Ovary (tissue), 10 donors: ENCODE measurements at places on chromosomes 4 and X. TPM values are rescaled to one million over a fixed set of nuclear protein-coding genes. Genes with fewer than 3 reads are reported as not detected.

FOXR2 gene
- not detected for total RNA-seq

PTPN13 gene
- 56.1 TPM for total RNA-seq

GRCh38 chr4:2792711-2793585 lies at the start of gene SH3BP2:
Gene SH3BP2, plus strand, starts transcription at chr4:2793085. Its CDS starts 27,533 bp downstream, at chr4:2820618.
- peak; percentile 81 for DNase-seq
- H3K36me3 ChIP-seq: no peaks in the 10 kb centered on the region
- peak within 1 kb of the TSS; percentile 48 for H3K27ac ChIP-seq
- peaks cover 11% of the 10 kb centered on the region for H3K4me1 ChIP-seq

ANAPC10 gene
- 13.3 TPM for total RNA-seq

- H3K36me3 ChIP-seq: no peaks in the 10 kb centered on the region
- no peaks in the 10 kb centered on the region for H3K27me3 ChIP-seq
- no peak for DNase-seq
- no peaks in the 10 kb centered on the region for H3K4me1 ChIP-seq
These were observed 9.0 kb downstream of the MPC1L start for GRCh38 chrX:40632199-40632598.

DNA sequence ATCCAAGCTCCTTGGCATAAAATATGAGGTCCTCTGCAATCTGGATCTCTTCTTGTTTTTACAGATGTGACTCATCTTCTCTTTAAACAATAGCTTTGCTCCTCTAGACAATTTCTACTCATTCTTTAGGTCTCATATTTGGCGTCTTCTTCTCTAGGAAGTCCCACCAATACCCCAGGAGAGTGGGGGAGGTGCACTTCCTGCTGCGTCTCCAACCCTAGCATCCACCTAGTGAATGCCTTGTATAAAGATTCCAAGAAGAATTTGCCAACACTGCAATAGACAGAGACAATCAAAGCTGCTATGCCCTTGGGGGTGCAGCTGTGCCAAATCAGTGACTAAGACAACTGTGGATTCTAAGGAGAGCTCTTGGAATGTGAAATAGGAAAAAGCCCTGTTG lies 45.7 kb upstream of the SLC10A7 start:
- no peak for DNase-seq
- H3K36me3 ChIP-seq: no peaks in the 10 kb centered on the region
- no peaks in the 10 kb centered on the region for H3K4me1 ChIP-seq
- no peak overlapping the region for H3K4me3 ChIP-seq
- H3K27me3 ChIP-seq: no peaks in the 10 kb centered on the region
- H3K27ac ChIP-seq: no peak overlapping the region

DNA sequence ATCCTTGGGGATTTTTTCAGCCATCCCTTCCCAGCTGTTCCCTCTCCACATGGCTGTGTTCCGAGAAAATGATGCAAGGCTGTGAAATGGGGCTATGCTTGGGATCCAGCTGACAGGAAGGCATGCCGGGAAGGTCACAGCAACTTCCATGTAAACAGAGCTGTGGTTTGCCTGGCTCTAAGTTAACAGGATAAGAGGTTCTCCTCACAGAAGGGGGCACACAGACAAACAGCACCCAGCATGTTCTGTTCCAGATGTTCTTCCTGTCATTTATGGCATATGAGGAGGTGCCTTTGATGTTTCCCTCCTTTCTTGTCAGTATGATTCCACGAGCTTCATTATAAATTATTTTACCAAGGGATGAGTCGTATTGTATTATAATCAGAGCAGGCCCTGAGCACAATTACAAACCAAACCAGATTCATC lies 220.7 kb downstream of the ANTXR2 start:
- H3K4me1 ChIP-seq: no peaks in the 10 kb centered on the region
- no peak for DNase-seq
- H3K27ac ChIP-seq: no peak overlapping the region
- no peaks in the 10 kb centered on the region for H3K36me3 ChIP-seq
- no peak overlapping the region for H3K4me3 ChIP-seq
- H3K27me3 ChIP-seq: no peaks in the 10 kb centered on the region

SYTL5 gene
- 2.8 TPM for total RNA-seq

AMOT gene
- 4.4 TPM for total RNA-seq

DNA sequence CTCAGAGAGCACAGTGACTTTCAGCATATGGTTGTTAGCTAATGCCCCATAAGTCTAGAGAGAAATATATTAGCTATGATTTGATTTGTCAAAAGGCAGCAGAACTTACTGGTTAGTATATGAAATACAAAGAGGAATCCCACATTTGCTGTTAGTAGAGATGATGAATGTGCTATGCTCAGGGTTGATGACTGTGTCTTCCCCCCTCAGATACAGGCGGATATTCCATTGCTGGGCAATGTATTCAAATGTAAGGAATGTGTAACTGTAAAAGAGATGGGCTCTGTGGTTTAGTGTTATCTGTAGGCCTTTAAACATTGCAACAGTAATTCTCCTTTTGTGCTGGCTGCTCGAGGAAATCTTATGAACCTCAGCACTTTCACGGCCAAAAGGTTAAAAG lies 528.9 kb upstream of the ARX start:
- H3K4me1 ChIP-seq: no peaks in the 10 kb centered on the region
- no peaks in the 10 kb centered on the region for H3K27me3 ChIP-seq
- no peak overlapping the region for H3K27ac ChIP-seq
- H3K36me3 ChIP-seq: no peaks in the 10 kb centered on the region
- no peak overlapping the region for H3K4me3 ChIP-seq

DNA sequence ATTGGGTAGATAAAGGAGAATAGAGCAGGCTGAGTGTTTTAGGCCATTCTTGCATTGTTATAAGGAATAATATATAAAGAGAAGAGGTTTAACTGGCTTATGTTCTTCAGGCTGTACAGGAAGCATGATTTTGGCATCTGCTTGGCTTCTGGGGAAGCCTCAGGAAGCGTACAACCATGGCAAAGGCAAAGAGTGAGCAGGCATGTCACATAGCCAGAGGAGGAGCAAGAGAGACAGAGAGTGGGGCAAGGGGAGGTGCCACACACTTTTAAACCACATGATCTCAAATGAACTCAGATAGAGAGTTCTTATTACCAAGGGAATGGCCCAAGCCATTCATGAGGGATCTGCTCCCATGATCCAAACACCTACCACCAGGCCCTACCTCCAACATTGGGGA lies 4.4 kb upstream of the METTL14 start:
- no peaks in the 10 kb centered on the region for H3K36me3 ChIP-seq
- H3K27ac ChIP-seq: no peak overlapping the region
- H3K4me3 ChIP-seq: no peak overlapping the region
- H3K4me1 ChIP-seq: no peaks in the 10 kb centered on the region
- no peaks in the 10 kb centered on the region for H3K27me3 ChIP-seq
- DNase-seq: no peak

GRCh38 chr4:48665555-48666186 lies 114.4 kb downstream of the FRYL start:
- H3K4me3 ChIP-seq: no peak overlapping the region
- no peak for DNase-seq
- H3K27me3 ChIP-seq: no peaks in the 10 kb centered on the region
- no peaks in the 10 kb centered on the region for H3K4me1 ChIP-seq
- H3K27ac ChIP-seq: no peak overlapping the region

GRCh38 chrX:18981124-18981807 lies 2.6 kb downstream of the PHKA2 start:
- H3K4me3 ChIP-seq: no peak overlapping the region
- no peak overlapping the region for H3K27ac ChIP-seq
- H3K4me1 ChIP-seq: peaks cover 2% of the 10 kb centered on the region
- DNase-seq: no peak

DNA sequence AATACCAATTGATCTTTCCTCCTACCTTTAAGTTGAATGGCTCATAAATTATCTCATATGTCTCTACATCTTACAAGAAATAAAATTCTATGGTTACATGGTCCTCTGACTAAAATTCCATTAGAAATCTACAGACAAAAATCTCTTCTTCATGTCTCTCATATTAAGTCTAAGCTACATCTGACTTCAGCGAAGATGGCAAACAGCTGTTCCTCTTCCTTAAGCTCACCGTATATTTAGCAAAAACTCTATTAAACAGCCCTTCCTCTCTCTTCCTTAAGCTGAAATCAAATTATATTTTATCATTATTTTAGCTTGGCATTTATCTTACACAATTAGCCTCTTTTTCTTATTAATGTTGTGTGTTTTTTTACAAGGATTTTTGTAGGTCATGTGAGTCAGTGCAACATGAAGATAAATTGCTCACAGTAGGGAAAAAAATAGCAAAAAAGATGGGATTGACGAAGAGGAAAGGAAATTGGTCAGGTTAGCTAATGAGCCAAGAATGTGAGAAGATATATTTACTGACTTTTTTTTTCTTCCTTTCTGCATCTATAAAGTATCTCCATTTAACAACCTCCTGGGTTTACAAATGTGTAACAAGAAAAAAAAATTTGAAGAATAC lies 2412.8 kb downstream of the ARAP2 start:
- no peak overlapping the region for H3K27ac ChIP-seq
- no peak overlapping the region for H3K4me3 ChIP-seq
- no peaks in the 10 kb centered on the region for H3K4me1 ChIP-seq

- no peak overlapping the region for H3K4me3 ChIP-seq
- H3K27ac ChIP-seq: no peak overlapping the region
- H3K27me3 ChIP-seq: no peaks in the 10 kb centered on the region
- no peak for DNase-seq
These were observed 60.6 kb downstream of the RPS6KA3 start for GRCh38 chrX:20205927-20206708.

DNA sequence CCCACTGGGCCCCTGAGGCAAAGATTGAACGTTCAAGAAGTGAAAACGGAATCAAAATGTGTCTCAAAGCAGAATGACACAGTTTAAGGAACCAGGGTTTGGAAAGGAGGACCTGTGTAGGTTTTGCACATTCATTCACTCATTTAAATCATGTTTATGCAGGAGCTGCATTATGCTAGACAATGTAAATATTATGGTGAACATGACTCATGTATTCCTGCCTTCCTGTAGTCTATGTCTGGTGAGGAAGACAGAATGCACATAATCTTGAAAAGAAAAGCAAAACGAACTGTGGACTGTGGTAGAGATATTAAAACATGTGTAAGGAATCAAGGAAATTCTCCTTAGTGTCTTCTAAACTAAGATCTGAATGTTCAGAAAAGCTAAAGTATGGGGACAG lies 311.8 kb upstream of the SMIM31 start:
- H3K27me3 ChIP-seq: no peaks in the 10 kb centered on the region
- no peaks in the 10 kb centered on the region for H3K36me3 ChIP-seq
- H3K27ac ChIP-seq: no peak overlapping the region
- no peak overlapping the region for H3K4me3 ChIP-seq
- H3K4me1 ChIP-seq: no peaks in the 10 kb centered on the region
- no peak for DNase-seq

RASGEF1B gene
- total RNA-seq: 14.4 TPM

DNA sequence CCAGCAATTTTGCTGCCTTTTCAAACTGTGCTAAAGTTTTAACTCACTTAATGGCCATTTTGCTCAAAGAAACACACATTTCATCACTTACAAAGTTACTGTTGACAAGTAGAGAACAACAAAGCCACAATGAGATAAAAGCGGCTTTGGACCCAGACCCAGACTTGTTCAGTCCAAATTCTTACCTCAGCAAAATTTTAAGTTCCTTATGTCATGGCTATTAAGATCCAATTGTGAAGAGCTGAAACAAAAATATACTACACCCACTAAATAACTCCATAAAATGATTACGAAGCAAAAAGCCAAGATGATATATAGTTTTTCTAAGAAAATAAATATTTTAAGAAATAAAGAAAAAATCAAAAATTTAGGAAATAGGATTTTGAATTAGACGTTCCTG lies 137.0 kb upstream of the INPP4B start:
- no peak overlapping the region for H3K4me3 ChIP-seq
- H3K4me1 ChIP-seq: no peaks in the 10 kb centered on the region
- H3K27me3 ChIP-seq: no peaks in the 10 kb centered on the region
- no peak for DNase-seq

PAGE2B gene
- not detected for total RNA-seq

GRCh38 chrX:2430265-2430825 lies 70.4 kb downstream of the DHRSX start:
- peaks cover 1% of the 10 kb centered on the region for H3K4me1 ChIP-seq
- H3K4me3 ChIP-seq: no peak overlapping the region
- no peaks in the 10 kb centered on the region for H3K36me3 ChIP-seq
- no peaks in the 10 kb centered on the region for H3K27me3 ChIP-seq

- H3K27me3 ChIP-seq: no peaks in the 10 kb centered on the region
- H3K27ac ChIP-seq: no peak overlapping the region
- no peak for DNase-seq
- no peaks in the 10 kb centered on the region for H3K4me1 ChIP-seq
- no peaks in the 10 kb centered on the region for H3K36me3 ChIP-seq
These were observed 34.4 kb upstream of the CCDC160 start for GRCh38 chrX:134202561-134202960.

DNA sequence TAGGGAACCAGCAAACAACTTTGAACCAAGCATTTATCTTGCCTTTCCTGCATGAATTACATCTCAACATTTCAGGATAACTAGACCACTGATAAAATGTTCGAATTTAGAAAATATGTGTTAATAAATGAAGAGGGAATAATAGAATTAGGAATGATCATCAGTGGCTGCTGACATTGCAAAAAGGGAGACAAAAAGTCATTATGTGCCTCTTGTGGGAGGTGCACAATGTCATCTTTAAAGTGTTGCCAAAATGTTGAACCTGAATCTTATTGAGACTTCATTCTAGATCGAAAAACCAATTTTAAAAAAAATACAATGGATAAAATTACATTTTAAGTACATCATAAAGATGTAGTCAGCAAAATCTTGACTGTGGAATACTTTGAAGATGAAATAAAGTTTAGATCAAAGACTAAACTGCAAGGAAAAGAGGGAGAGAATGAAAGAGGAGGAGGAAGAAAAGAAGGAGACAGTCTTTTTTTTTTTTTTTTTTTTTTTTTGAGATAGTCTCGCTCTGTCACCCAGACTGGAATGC lies 299.3 kb downstream of the FBXW7 start:
- no peak overlapping the region for H3K4me3 ChIP-seq
- H3K4me1 ChIP-seq: no peaks in the 10 kb centered on the region
- no peaks in the 10 kb centered on the region for H3K27me3 ChIP-seq
- no peaks in the 10 kb centered on the region for H3K36me3 ChIP-seq
- H3K27ac ChIP-seq: no peak overlapping the region

GRCh38 chr4:179766938-179767337 lies 2324.7 kb upstream of the AGA start:
- no peaks in the 10 kb centered on the region for H3K36me3 ChIP-seq
- H3K4me1 ChIP-seq: no peaks in the 10 kb centered on the region
- no peak overlapping the region for H3K27ac ChIP-seq

TMEM150C gene
- total RNA-seq: 42.3 TPM

DNA sequence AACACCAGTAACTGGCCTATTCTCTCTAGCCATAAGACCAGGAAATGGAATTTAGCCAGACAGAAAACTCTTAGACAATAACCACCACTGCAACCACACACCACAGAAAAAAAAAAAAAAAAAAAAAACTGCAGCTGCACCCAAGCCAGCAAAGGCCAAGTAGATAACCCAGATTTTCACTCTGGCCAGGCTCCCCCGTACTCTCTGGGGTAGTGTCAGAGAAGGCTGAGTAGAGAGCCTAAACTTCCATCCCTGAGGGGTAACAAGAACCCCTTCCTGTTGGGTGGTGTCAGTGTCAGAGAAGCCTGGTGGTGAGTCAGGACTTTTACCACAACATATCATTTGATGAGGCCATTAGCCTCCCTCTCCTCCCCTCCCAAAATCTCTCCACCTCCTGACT lies 5.6 kb upstream of the DLG3 start:
- DNase-seq: no peak
- H3K4me1 ChIP-seq: peaks cover 5% of the 10 kb centered on the region
- no peaks in the 10 kb centered on the region for H3K36me3 ChIP-seq
- no peak overlapping the region for H3K27ac ChIP-seq
- no peaks in the 10 kb centered on the region for H3K27me3 ChIP-seq

BMPR1B gene
- 17.0 TPM for total RNA-seq
